Activated CD4-positive, alpha-beta T cell treated with anti-CD3 and anti-CD28 coated beads, Interleukin-2, amount 50 U/mL, for 1 hour (primary cell): ENCODE measurements at places on chromosomes 12 and 14.
A peak's percentile ranks its signal among the peaks of the same experiment; 100 is the strongest.

GRCh38 chr12:22919883-22920282 lies 294.9 kb downstream of the ETNK1 start:
- DNase-seq = no peak

DNA sequence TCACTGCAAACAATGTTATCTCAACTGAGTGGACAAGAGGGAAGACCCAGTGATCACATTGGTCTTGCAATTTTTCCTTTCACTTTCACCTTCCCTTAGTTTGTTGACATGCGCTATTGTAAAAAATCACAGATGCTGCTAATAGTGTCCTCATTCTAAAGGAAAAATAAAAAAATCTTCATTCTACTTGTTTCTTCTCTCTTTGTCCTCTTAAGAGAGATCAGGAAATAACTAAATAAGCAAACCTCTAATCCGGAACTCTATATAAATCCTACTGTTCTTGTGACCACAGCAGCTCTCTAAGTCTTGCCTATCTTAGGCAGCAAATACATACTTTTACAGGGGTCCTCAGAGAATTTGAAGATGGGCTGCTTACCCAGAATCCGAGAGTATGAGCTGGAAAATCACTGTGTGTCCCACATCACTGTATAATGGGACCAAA lies 257.7 kb downstream of the NAV3 start:
- no peak for DNase-seq

DNA sequence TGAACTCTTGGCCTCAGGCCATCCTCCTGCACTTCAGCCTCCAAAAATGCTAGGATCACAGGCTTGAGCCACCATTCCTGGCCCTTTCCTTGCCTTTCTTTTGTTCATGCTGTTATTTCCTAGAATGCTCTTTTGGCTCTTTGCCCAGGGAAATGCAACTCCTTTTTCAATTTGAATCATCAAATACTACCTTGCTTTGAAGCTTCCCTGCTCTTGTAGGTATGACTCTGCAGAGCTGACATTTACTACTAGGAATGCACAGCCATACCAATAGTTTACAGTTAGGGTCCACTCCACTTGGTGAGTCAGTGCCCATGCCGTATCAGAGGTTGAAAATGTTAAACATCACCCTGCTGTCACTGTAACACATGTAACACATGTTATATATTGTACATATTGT lies 107.0 kb upstream of the CRY1 start:
- DNase-seq = no peak

DNA sequence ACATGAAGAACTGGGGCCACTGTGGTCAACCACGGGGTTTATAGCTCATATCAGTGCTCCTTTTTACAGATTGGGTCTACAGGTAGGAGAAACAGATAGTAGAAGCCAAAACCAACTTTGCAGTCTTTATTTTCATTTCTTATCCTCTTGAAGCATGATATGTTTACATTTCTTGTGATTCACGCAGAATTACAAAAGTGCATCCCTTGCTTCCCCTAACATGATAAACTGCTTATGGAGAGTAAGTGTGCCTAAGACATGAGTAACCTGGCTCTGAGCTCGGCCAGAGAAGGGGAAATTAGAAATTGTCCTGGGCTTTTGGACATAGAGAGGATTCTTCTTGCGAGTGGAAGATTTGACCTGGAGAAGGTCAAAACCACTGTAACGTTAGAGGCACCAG lies 18.4 kb downstream of the PWP1 start:
- DNase-seq = no peak

DNA sequence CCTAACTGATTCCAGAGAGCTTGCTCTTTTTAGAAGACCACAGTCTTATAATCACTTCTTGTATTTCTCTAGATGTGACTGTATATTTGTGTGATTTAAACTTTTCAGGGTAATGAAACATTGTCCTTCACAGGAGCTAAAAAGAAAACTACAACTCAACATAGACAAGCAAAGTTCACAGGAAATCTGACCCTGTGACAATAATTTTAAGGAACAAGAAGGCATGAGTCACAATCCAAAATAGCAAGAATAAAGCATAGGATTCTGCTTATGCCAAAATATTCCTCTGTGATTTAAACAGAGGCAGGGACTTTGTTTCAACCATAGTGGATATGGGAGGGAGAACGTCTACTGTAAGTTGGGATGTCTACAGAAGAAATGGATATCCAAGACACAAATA lies 44.3 kb downstream of the GPR65 start:
- DNase-seq = no peak

DNA sequence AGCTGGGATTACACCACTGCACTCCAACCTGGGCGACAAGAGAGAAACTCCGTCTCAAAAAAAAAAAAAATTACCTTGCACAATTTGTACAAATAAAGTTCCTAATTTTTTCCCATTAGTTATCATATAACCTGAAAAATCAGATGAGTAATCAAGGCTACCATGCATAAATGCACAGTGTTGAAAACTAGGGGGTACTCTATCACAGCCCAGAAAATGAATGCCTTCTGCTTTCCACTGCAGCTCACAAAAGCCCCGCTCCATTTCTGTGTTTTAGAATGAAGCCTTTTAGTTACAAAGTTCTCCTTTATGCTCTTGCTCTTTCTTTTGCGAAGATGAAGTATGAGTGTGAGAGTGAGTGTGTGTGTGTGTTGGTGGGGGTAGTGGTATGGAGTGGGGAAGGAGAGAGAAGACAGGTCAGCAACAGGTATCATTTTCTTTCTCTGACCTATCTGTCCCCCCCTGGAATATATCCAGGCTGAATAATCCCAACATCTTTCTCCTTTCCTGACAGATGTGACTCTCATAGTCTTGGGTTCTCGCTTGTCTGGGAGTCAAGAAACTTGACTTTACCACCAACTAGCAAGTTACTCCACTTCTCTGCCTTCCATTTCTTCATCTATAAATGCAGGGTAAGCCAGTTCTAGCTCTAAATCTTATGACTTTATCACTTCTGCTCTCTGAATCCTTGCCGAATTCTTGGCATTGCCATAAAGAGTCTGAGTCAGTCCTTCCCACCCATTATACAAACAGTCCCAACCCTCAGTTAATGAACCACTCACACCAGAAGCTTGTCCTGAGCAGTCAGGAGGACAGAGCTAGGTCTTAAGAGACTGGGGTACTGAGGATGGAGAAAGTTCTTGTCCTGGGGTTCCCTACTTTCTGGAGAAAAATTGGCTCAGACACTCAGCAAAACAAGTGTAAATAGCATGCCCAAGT lies 16.1 kb downstream of the BIN2 start:
- no peak for DNase-seq

GRCh38 chr14:30995689-30996088 lies 29.8 kb upstream of the AP4S1 start:
- DNase-seq = no peak

- DNase-seq = no peak
These were observed 870.3 kb upstream of the SEL1L start for GRCh38 chr14:82403987-82404386.

- DNase-seq = no peak
These were observed 156.4 kb upstream of the SYT10 start for GRCh38 chr12:33596061-33596460.

GRCh38 chr12:74722709-74723108 lies 185.1 kb downstream of the ATXN7L3B start:
- DNase-seq = no peak

DNA sequence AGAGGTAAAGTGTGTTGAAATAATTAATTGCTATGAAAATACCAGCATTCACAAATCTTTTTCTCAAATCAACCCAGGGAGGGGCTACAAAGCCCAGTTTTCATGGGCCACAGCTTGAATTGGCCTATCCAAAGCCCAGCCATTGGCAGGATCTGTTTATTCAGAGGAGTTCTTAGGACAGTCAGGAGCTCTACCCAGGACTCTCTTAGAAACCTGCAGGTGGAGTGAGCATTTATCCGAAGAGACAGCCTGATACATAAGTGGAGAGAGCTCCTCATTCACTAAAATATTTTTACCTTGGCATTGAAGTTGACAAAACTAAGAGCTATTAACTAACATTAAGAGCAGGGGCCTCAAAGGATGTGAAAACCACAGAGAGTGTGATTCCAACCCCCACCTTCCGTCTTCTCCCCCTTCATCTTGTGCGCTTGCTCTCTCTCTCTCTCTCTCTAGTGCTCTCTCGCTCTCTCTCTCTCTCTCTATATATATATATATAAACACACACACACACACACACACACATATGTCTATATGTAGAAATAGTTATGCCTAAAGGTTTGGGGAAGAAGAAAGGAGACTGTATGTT lies 315.5 kb downstream of the SNAPC1 start:
- no peak for DNase-seq

- DNase-seq = no peak
These were observed 25.6 kb downstream of the AKAP6 start for GRCh38 chr14:32354716-32355115.

DNA sequence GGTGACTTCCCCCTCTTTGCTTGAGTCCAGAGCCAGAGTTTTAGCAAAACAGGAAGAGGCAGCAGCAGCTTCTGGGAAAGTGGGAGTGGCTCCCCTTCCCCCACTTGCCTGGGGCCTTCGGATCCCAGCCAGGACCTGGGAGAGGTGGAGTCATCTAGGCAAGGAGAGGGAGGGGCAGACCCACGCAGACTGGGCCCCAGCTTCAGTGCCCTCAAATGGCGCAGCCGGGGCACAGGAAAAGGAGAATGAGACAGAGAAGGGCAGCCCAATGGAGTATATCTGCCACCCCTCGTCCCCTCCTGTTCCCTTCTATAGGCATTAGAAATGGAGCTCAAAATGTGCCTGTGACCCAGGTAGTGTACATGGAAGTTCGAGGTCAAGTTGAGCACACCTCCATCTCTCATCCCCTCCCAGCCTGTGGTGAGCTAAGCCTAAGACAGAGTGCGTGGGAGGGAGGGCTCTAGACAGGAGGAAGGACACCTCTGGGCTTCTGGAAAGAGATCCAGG lies 9.3 kb upstream of the HDAC7 start:
- no peak for DNase-seq

DNA sequence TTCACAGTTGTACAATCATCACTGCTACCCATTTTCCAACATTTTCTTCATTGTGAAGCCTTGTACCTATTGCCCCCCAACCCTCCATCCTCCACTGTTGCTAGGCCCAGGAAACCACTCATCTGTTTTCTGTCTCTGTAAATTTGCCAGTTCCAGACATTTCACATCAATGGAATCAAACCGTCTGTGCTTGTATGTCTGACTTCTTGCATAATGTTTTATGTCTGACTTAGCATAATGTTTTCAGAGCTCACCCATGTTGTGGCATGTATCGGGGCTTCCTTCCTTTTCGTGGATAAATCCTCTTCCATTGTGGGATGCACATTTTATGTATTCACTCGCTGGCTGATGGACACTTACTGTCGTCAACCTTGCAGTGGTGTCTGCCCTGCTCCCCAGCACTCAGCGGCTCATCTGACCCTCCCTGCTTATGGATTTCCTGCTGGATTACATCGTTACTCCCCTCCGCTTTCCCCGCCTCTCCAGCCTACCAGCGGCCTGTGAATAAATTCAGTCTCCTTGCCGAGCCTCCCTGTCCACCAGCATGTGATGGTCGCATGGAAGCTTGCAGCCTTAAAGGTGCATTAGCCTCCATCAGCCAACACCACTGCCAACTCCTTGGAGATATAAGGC lies 727.6 kb upstream of the TMEM132C start:
- DNase-seq = no peak

- DNase-seq = no peak
These were observed 637.8 kb downstream of the BCL11B start for GRCh38 chr14:98634043-98634820.

- no peak for DNase-seq
These were observed 117.0 kb downstream of the TTC8 start for GRCh38 chr14:88941414-88941813.

- peak; percentile 27 for DNase-seq
These were observed 663 bp downstream of the PTGER2 start for GRCh38 chr14:52314595-52315354.

GRCh38 chr12:55724226-55724939 lies 4.2 kb downstream of the RDH5 start:
- DNase-seq = peak; percentile 66

GRCh38 chr14:33668066-33668465 lies 282.8 kb downstream of the EGLN3 start:
- no peak for DNase-seq

GRCh38 chr14:63852271-63852816 lies 460 bp upstream of the SYNE2 start:
- no peak for DNase-seq

GRCh38 chr14:20623798-20624197 lies 17.7 kb downstream of the OR6S1 start:
- DNase-seq = no peak

DNA sequence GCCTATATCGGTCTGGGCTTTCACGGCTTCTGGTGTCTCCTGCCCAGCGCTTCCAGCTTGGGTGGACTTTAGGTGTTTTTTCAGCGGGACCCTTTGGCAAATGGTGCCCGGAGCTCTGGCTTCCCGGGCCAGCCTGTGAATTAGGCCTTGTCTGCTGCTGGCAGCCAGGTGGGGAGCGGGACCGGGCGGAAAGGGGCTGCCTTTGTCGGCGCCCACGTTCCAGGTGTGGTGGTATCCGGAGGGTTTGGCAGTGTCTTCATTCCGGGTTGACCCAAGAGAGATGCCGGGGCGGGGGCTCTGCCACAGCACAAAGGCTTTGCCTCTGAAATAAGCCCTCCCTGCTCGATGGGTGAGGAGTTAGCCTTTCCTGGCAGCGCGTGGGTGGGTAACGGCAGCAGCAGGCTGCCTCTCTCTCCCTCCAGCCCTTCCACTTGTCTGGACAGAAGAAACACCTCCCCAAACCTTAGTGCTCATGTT lies 9.5 kb downstream of the RFLNA start:
- no peak for DNase-seq

GRCh38 chr14:102924632-102925588 lies 2.4 kb downstream of the AMN start:
- DNase-seq = no peak

- peak; percentile 5 for DNase-seq
These were observed 293 bp downstream of the IFI27L1 start for GRCh38 chr14:94081386-94081820.

GRCh38 chr14:94521375-94522114 lies 12.3 kb upstream of the SERPINA12 start:
- DNase-seq = no peak

DNA sequence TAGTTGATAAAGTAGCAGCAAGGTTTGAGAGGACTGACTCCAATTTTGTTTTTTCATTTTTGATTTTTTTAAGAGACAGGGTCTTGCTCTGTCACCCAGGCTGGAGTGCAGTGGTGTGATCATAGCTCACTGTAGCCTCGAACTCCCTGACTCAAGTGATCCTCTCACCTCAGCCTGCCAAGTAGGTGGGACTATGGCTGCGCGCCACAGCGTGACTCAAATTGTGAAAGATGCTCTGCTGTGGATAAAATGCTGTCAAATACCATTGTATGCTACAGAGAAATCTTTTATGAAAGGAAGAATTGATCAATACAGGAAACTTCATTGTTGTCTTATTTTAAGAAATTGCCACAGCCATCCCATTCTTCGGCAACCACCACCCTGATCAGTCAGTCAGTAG lies 48.3 kb downstream of the SCN8A start:
- no peak for DNase-seq

- DNase-seq = no peak
These were observed 9.4 kb upstream of the PRKAG1 start for GRCh38 chr12:49027846-49028555.

DNA sequence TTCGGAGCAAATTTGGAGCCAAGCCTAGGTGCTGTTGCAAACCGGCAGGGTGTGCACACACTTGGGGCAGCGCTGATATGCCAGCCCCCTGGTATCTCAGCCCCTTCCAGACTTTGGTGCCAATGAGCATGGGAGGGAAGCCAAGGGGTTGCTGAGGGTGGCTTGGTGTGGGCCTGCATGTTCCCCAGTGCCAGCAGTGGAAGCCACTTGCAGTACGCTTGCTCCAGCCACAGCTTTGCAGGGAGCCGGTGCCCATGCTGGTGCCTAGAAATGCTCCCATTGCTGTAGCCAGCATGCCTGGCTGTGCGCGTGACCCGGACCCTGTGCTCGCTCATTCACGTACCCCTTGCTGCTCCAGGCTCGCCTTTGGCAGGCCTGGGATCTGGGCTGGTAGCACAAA lies 67.1 kb upstream of the DNM1L start:
- DNase-seq = no peak
